CMK (cell line): ENCODE measurements at places on chromosomes 12 and 14.

GRCh38 chr12:67885375-67886169, 103.7 kb upstream of the IFNG-AS1 start:
- no peak for DNase-seq

- DNase-seq, result no peak
Measured at GRCh38 chr14:66238969-66239368, 247.2 kb upstream of the CCDC196 start.

DNA sequence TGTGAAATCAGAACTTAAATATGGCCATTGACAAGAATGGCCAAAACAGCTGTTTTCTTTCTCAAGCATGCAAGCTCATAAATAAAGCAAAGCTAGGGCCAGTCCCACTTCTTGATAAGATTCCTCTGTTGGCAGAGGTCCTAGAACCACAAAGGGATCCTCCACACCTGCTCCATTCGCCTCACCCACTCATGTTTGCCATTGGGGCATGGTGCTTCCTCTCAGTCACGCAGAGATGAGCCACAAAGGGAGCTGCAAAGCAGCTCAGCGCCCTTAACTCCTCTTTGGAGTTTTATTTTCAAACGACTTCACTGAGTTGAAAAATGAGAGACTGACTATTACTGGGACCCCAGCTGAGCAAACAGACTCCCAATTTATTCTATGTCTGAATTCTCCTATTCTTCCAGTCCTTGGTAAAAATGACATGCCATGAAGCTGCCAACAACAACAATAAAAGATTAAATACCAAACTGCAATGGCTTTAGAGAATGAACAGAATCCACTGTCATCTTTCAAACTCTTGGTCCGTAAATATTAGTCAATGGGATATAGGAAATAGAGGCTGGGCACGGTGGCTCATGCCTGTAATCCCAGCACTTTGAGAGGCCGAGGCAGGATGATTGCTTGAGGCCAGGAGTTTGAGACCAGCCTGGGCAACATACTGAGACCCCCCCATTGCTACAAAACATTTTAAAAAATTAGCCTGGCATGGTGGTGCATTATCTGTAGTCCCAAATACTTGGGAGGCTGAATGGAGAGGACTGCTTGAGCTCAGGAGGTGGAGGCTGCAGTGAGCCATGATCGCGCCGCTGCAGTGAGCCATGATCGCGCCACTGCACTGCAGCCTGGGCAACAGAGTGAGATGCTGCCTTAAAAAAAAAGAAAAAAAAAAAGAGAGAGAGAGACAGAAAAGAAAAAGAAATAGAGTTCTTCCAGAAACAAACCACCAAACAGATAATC, 16.4 kb downstream of the MANSC1 start:
- DNase-seq, result no peak

- DNase-seq, result no peak
Measured at GRCh38 chr12:6273541-6274230, 36.8 kb upstream of the PLEKHG6 start.

- no peak for DNase-seq
Measured at GRCh38 chr14:20620798-20621478, 20.6 kb downstream of the OR6S1 start.

GRCh38 chr14:99384450-99385417, 95.9 kb downstream of the SETD3 start:
- DNase-seq, result no peak

DNA sequence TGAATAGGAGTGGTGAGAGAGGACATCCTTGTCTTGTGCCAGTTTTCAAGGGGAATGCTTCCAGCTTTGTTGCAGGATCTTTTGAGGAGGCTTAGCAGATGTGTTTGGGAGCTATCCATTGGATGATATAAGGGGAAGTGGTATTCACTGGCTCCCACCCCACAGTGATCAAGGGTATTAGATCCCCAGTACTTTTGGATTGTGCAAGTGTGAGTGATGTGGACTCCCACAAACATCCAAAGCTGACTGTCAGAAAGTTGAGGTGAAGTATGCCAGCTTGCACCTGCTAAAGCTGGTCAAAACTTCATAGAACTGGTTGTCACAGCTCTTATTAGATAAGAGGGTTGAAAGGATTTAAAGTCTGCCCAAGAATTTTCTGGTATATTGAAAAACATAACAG, 110.1 kb upstream of the BTG1 start:
- no peak for DNase-seq

DNA sequence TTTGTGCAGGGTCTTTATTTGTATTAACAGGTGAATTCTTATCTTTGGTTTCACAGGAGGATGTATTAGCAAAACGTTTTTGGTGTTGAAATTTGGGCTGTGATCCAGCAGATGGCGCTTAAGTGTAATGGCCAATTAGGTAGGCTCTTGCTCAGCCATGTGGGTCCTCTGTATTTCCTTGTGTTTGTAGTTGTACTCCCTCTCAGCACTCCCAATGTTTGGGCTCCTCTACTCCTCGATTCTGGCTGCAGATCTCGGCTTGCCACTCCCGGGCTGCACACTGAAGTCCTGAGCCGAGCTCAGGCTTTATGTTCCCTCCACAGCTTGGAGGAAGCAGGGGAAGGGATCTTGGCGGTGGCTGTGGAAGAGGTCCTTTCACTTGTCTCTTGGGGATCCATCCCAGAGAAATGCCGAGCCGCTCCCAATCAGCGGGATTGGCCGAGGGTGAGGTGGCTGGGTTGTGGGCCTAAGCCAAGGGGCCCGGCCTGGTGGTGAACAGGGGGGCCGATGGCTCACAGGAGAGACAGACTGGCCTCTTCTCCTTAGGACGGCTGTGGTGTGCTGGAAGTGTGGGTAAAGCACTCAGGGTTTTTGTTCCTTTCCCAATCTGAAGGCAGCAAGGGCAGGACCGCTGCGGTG, 133.7 kb downstream of the AEBP2 start:
- peak; percentile 15 for DNase-seq

DNA sequence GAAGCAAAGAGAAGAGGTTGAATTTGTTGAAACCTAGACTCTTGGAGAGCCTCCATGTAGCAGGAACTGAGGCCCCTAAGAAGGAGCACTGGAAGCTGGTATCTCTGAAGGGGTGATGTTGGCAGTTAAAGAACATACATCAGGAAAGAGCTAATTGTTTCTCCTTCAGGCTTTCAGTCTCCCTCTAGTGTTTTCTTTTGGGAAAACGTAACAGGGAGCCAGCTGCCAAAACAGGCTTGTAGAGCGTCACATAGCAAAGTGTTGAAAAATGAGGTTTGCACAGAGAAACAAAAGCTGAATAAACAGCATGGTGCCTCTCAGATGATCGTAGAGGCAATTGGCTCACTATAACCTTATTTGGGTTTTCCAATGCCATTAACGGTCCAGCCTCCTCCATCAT, 46.9 kb upstream of the CAND1 start:
- DNase-seq, result no peak

DNA sequence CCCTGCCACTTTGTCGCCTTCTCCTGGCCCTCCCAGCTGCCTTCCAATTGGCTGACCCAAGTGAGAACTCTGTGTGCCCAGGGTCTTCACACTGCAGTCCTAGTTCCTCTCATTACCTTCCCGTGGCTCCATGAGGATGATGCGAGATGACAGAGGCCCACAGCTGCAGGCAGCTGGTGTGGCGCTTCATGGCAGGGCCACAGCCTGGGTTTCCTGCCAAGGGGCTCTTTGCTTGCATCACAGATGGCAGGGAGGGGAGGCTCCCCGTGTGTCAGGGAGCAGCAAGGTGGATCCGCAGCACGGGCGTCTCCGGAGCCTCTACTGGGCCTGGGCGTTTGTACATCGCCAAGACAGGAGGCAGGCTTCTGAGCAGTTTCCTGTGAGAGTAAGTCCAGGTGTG, 28.9 kb downstream of the DEGS2 start:
- DNase-seq, result no peak
